ENCODE measurements at places on chromosomes 11 and 22. TPM values are rescaled to one million over a fixed set of nuclear protein-coding genes. Genes with fewer than 3 reads are reported as not detected.

MYBPC3 gene
- total RNA-seq: not detected

MIOX gene
- total RNA-seq: not detected

KRTAP5-7 gene
- total RNA-seq: 0.73 TPM

CHORDC1 gene
- 18.4 TPM for total RNA-seq

PLAAT4 gene
- 51.4 TPM for total RNA-seq

- no peak for DNase-seq
Measured at GRCh38 chr11:65660038-65660437, 2.7 kb downstream of the RELA start.

GRCh38 chr11:4433856-4434255, 15.2 kb upstream of the OR52K2 start:
- no peak for DNase-seq

- DNase-seq: peak; percentile 23
Measured at GRCh38 chr11:75240311-75241035, at the start of gene TPBGL. TPBGL (plus strand) TSS chr11:75240774; CDS start chr11:75241050, 276 bp downstream.

GRCh38 chr11:74507582-74507981, 14.1 kb upstream of the LIPT2 start:
- no peak for DNase-seq

DNA sequence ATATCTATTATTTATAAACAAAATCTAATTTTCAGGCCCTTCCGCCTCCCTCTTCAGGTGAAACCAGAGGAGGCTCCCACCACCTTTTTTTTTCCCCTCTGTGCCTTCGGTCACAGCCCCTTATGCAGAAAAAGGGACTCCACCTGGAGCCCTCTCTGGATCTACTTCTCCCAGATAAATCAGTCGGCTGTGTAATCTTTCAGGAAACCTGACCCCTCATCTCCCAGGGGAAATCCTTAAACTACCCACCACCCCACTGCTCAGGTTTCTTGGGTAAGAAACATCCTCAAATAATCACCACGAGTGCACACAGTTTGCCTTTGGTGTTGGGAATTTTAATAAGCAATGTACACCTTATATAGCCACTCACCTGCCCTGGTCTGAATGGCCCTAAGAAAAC, 104.2 kb downstream of the NAV2 start:
- DNase-seq: no peak

- no peak for DNase-seq
Measured at GRCh38 chr11:79139900-79140299, 300.9 kb downstream of the TENM4 start.

GRCh38 chr22:46595545-46595944, 24.6 kb upstream of the GRAMD4 start:
- DNase-seq: no peak

DNA sequence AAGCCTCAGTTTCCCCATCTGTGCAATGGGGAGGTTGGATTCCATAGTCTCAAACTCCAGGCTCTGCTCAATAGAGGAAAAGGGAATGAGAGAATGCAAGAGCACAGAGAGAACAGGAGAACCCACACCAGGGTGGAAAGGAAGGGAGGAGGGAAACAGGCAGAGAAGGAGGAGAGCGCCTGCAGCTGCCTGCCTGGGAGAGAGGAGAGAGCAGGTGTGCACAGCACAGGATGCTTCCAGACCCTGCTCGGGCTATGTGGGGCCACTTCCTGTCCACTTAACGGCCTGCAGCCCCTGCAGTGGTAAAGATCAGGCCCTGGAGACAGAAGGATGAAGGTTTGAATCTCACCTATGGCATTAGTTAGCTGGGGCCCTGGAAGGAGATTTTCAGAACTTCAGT, 12.3 kb downstream of the LRRC32 start:
- no peak for DNase-seq

- DNase-seq: no peak
Measured at GRCh38 chr22:43440556-43440955, 28.7 kb downstream of the MPPED1 start.

GRCh38 chr11:129999407-129999806, 3.2 kb downstream of the PRDM10 start:
- no peak for DNase-seq

DNA sequence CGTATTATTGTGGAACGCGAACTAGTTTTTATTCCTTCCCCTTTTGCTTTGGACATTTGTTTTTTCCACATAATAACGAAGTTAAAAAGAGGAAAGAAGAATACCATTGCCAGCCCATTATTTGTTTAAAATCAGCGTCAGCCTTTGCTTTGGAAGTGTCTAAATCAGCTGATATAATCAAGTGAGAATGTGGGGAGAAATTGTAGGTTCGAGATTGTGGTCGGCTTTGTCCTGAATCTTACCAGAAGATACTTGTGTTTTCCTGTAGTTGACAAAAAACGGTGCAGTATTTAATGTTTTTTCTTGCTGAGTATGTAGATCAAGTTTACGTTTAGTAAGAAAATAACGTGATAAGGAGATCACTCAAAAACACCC, 935 bp downstream of the ZNF143 start:
- DNase-seq: no peak

DNA sequence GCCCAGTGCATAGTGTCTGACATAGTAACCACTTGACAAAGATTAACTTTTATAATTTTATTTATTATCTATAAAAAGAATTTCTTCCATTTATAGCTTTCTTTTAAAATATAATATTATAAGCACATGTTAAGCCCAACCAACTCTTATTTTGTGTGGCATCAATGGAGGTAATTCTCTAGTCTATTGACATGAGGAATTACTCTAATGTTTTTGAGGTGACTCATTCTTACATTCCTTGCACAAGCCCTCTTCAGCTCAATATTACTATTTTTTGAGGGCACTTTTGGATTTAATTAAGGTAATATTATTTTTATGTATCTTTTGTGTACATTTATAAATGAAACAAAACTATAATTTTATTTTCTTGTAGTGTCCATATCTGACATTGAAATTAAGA, 59.6 kb downstream of the AASDHPPT start:
- DNase-seq: no peak

GRCh38 chr11:72303179-72303578, 59.2 kb upstream of the PHOX2A start:
- DNase-seq: no peak

- no peak for DNase-seq
Measured at GRCh38 chr22:49426618-49427266, 400.9 kb downstream of the BRD1 start.

GRCh38 chr11:66172146-66172545, 96.3 kb upstream of the RAB1B start:
- DNase-seq: no peak

GRCh38 chr11:113908098-113908497, 3.5 kb downstream of the HTR3B start:
- DNase-seq: no peak

DNA sequence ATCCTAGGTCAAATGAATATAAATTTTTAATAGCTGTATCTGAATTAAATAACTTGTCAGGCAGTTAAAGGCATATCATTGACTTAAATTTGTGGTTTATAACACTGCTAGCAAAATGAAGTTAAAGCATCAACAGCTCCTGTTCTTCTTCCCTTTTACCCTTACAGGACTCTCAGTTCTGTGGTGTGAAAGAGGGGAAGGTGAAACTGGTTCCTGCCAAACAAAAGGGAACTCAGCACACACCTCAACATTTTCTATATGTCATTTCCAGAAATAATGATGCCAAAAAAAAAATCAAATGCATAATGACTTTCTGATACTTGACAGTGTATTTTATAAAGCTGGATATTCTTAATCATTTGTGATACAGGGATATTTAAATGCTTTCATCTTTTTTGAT, 21.2 kb downstream of the ARL14EP start:
- DNase-seq: no peak

DNA sequence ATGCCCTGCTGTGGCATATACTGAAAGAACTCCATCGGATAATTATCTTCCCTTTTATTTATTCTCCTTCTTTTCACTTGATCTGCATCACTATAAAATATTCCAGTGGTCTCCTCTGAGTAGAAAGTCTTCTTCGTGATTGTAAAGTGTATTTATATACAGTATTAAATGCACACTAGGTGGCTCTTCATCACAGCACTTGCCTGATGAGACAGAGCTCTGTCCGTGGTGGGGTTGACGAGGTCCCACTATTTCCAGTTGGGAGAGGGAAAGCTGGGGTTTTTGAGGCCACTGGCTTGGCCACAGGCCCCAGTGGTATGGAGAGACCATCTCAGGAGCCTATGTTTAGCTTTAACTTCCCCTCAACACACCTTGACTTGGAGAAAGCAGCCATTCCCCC, 31.6 kb upstream of the ZBTB16 start:
- no peak for DNase-seq

DNA sequence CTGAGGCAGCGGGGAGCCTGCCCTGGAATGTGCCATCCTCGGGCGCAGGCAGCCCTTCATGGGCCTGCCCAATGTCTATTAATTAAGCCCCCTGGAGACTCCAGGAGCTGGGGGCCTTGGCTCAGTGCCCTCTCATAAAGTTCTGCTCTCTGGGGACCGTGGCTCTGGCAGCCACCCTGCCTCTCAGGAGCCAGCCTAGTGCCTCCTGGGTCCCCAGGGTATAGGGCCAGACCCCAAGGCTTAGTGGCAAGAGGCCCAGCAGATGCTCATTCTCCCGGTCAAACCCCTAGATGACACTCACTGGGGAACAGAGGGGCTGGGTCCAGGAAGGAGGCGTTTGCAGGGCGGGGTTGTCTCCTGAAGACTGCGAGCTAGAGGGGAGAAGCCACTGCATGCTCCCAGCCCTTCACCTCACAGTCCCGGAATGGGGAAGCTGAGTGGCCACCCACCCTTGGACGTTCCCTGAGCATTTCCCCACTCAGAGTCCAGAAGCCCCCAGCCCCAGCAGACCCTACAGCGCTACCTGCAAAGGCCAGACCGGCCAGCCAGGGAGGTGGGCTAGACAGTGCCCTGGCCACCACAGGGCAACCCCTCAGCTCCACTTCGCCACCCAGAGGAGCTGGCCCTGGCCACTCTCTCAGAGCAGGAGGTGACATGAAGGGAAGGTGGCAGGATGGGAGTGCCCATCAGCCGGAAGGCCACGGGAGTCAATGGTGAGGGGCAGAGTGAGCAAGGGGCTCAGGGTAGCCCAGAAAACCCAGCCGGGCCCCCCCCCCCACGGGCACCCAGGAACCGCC, 83.0 kb downstream of the CDKN1C start:
- DNase-seq: no peak
